ENCODE measurements at places on chromosomes 3 and 15.

DNA sequence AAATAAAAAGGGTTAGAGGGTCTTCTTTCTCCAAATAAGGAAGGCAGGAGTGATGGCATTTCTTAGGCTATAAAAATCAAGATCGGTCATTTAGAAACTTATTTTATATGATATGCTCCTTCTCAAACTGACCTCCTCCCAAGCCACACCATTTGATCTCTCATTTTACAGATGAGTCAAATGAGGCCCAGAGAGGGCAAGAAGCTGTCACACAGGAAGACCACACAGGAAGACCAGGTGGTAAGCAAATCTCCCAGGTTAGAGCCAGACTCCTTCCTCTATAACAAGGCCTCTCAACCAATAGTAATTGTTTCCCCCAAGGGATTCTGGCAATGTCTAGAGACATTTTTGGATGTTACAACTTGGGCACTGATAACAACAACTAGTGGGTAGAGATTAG lies 13.8 kb downstream of the TLE3 start:
- no peak for DNase-seq

DNA sequence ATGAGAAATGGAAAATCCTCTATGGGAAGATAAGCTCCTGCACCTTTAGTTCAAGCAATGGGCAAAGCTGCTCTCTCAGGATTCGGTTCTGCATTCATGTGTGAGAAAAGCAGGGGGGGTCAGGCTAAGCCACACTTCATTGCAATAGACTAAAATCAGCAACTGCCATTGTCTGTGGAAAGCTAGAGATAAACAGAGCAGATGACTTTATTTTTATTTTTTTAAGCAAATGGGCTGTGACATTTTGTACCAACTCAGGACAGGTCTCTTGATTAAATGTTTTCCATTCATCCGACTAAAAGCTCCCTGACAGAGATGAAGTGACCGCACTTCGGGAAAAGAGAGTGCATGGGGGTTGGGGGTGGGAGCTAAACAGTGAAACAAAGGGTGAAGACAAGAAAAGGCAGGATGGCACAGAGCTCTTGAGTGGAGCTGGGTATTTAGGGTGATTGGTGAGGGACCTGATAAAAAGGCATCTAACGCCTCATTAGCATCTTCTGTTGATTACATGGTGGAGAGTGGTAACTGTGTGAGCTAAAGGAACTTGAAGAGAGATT lies 987.4 kb downstream of the TUSC7 start:
- DNase-seq, result no peak

DNA sequence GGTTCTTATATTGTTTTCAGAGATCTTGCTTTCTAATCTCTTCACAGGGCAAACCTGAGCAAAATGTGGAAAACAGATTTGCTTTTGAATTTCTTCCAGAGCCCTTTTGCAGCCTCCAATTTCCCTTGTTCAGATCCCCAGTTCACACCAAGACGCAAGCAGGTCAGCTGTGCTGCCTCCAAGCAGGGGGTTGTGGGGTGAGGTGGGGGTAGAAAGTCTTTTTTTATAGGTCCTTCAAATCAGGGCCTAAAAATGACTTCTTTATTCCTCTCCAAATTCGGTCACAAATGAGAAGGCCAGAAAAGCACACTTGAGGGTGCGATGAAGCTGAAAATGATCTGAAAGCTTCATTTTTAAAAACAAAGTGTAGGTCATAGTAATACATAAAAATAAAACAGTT lies 26.3 kb upstream of the AVEN start:
- no peak for DNase-seq

DNA sequence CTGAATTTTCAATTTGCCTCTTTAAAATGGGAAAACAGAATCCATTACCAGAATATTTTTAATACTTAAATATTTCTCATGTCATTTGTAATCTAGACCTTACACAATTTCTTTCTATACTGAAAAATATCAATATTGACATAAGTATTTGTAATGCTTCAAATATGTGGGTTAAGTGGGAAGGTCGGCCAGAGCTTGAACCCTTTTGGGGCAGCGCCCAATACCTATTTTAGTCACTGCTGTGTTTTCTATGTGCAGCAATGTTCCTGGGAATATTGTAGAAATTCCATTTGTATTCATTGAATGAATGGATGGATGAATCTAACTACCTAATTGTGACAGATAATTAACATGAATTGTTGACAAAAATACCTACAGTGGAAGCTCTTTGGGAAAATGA lies 459.7 kb upstream of the ZNF717 start:
- DNase-seq, result no peak

- no peak for DNase-seq
These were observed 13.4 kb downstream of the B3GNT5 start for GRCh38 chr3:183266454-183266853.

DNA sequence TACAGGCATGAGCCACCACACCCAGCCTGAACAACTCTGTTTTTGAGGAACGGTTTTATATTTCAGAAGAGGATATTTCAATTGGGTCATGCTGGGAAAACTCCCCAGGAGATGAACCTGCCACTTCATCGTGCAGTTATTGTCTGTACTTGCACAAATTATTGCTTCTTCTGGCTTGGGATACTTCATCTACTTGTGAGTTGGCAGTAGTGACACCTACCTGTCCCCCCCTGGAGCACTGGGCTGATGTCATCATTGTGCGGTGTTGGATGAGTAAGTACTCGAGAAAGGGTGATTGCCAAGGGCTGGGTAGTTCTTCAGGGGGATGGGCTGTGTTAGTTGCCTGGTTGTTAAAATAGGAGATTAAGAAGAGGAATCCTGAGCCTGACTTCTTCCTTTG lies 85.1 kb upstream of the SAMMSON start:
- no peak for DNase-seq

- DNase-seq, result no peak
These were observed 10.8 kb downstream of the ZSCAN2 start for GRCh38 chr15:84611631-84612030.

GRCh38 chr3:190227064-190227463 lies 95.2 kb downstream of the CLDN1 start:
- no peak for DNase-seq

- no peak for DNase-seq
These were observed 107.1 kb upstream of the C15orf61 start for GRCh38 chr15:67413770-67414390.

DNA sequence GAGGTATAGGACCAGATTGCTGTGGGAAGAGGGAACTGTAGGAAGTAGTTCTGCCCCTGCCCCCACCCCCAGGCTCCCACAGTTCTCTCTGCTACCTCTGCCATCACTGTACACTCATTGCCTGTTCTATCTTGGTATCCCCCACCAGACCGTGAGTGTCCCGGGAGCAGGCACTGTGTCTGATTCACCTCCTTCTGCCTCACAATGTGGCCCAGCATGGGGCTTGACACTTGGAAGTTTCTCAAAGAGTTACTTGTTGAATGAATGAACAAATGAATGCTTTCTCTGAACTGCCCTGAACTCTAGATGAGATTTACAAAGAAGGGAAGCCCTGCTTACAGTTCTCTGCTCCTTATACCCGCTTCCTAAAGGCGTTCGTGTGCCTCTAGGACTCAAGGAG lies 27.1 kb upstream of the PIK3CB start:
- DNase-seq, result no peak

DNA sequence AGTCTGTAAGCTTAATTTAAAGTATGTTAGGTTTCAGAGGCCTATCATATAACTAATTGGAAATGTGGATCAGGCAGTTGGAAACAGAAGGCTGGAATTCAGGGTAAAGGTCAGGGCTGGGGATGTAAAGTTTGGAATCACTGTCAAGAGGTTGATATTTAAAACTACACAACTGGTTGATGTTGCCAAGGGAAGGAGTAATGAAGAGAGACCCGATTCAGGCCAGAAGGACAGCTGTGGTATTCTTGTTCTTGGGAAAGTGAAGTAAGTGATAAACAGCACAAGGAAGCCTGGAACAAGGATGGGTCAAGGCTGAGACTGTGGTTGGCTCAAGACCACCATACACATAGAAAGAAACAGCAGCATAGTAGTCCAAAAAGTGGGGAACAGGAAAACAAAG lies 654.2 kb downstream of the NTRK3 start:
- no peak for DNase-seq

- DNase-seq, result no peak
These were observed 214.4 kb upstream of the NR2E3 start for GRCh38 chr15:71595846-71596553.

GRCh38 chr3:122548619-122549018 lies 15.5 kb downstream of the PARP9 start:
- DNase-seq, result no peak

DNA sequence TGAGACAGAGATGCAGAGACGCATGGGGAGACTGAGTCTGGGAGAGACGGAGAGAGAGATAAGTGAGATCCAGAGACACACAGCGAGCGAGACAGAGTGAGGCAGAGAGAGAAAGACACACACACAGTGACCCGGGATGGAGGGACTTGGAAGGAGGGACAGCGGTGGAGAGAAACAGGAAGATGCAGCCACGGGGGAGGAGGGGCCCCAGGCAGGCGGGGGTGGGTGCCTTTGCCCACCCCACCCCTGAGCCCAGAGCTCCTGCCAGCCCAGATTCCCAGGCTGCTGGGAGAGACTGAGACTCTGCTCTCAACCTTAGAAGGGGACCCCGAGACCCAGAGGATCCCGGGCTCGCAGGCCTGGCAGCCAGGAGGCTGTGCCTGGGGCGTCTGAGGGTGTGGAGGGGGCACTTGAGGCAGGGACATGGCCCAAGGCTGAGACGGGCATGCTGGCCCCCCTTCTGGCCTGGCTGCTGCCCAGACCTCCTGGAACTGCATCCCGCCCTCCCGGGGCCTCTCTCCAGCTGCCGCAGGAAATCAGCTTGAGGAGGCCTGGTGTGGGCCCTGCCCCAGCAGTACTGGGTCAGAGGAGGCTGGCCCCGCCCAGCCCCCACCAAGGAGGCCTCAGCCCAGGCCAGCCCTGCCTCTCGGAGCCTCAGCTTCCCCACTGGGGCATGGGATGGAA lies 18.1 kb downstream of the H1-8 start:
- no peak for DNase-seq

GRCh38 chr15:64961013-64961412 lies 28.7 kb downstream of the SPG21 start:
- no peak for DNase-seq

GRCh38 chr15:90609242-90610180 lies 79.8 kb downstream of the CRTC3 start:
- DNase-seq, result no peak

DNA sequence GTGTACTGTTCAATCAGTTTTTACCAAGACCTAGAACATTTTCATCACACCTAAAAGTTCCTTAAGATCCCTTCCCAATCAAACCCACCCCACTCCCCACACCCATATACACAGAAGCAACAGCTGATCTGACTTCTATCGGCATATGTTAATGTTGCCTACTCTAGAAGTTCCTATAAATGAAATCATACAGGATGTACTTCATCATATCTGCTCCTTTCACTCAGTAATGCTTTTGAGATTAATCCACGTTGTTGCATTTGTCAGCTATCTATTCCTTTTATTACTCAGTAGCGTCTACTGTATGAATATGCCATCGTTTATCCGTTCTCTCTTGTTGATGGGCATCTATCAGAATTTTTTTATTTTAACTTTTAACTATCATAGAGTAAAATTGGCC lies 14.3 kb upstream of the FILIP1L start:
- no peak for DNase-seq

DNA sequence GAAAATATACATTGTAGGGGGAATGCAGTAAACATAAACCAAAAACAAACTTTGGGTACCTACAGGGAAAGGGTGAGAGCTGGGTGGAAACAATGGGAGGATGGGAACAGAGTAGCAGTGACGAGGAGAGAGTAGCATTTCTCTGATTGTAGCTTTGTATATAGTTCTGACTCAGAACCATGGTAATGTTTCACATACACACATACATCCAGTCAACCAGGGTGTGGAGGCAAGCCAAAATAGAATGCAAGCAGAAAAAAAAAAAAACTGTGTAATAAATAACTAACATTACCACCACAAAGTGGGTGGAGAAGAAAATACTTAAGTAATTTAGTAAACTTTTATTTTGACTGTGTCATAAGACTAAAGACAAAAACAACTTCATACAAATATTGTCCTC lies 27.2 kb downstream of the BCL2A1 start:
- DNase-seq, result no peak

DNA sequence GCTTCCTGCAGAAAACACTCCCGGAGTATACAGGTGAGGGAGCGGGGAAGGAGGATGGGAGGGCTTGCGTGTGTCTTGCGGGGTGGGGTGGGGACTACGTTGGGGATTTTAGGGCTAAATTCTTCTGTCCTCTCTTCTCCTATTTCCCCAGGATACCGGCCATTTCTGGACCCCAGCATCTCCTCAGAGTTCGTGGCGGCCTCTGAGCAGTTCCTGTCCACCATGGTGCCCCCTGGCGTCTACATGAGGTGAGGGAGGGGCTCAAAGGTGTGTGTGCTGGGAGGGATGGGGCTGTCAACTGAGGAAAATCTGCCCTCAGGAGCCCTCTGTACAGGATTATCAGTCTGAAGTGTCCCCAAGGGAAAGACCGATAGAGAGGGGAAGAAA lies 6.6 kb downstream of the DUOX1 start:
- DNase-seq, result no peak

- DNase-seq, result no peak
These were observed 4.6 kb upstream of the RPL14 start for GRCh38 chr3:40452562-40452875.

DNA sequence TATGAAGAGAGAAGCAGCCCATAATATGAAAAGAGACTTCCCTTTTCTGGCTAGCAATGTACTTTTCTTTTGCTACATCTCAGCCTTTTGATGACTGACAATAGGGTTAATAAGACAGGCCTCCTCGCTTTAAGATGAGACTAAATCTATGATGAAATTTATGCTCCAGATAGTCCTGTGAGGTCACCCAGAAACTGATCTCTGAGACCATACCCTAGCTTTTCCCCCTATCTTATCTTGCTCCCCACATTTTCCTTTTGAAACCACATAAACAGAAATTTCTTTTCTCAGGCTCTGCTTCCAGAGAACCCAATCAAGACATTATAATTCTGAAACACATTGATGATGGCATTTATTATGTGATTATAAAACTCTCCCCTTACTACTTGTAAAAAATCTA lies 168.8 kb upstream of the CADM2 start:
- no peak for DNase-seq

DNA sequence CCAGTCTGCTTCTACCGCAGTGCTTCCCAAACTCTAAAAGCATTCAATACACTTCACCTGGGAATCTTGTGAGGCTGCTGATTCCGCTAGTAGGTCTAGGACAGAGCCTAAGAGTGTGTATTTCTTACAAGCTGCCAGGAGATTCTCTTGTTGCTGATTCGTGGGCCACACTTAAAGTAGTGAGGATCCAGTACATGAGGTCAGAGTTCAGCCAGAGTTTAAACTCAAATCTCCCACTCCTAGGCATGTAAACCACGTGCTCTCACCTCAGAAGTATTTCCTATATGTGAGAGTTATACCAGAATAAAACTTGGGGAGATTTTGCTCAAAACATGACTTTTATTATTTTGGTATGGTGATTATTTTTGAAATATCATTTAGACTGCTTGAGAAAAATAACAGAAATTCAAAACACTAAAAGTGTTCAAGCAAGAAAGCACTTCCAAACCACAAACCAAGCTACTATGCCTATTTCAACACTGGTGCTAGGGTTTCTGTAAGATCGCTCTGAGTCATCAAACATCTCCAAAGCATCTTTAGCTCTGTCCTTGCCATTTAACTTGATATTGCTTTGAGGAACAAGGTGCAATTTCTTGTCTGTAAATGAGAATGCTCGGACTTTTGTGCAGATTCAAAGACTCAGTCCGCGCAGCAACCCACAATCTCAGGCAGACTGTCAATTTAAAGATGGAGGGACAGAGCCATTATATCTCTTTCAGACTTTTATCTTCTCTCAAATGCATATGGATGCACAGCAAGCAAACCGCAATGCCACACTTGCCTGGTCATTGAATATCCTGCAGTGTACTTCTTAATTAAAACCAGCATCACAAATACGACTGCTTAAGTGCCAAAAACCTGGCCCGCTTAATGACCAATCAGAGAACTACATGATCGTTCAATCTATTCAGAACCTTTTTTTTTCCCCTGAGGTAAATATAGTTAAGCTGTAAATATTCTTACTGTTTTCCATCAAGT lies 59.8 kb downstream of the AGTR1 start:
- no peak for DNase-seq
